ENCODE measurements at places on chromosomes 6 and 20. TPM values are rescaled to one million over a fixed set of nuclear protein-coding genes. Genes with fewer than 3 reads are reported as not detected.

GRCh38 chr20:61521687-61522420 is 269.8 kb downstream of the CDH4 start:
- no peaks in the 10 kb centered on the region for H3K4me1 ChIP-seq
- no peak overlapping the region for H3K27ac ChIP-seq
- no peaks in the 10 kb centered on the region for H3K27me3 ChIP-seq
- no peak for DNase-seq

DNA sequence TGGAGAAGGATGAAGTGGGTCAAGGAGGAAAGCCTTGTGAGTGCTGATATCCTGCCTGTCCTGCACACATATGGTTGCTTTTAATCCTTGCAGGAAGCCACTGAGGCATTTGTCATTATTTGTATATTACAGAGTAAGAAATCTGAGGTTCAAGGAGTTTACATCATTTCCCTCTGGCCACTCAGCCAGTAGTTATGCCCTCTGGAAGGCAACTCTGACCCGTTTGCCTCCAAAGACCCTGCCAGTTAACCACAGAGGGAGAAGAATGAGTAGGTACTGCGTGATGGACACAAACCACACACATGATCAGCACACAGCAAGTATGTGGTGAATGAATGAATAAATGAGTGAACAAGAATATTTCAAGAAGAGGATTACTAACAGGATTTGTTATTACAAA is 7.9 kb upstream of the FAM210B start:
- no peak overlapping the region for H3K4me3 ChIP-seq
- H3K36me3 ChIP-seq: no peaks in the 10 kb centered on the region
- H3K4me1 ChIP-seq: no peaks in the 10 kb centered on the region
- DNase-seq: no peak

GRCh38 chr20:47355489-47356219 is 845 bp downstream of the ZMYND8 start:
- peaks cover 99% of the 10 kb centered on the region for H3K4me1 ChIP-seq
- peak; percentile 40 for DNase-seq
- peak overlapping the region; percentile 90 for H3K27ac ChIP-seq
- peak overlapping the region; percentile 42 for H3K4me3 ChIP-seq
- H3K27me3 ChIP-seq: no peaks in the 10 kb centered on the region

GRCh38 chr6:119716668-119717270 is 367.2 kb upstream of the MAN1A1 start:
- no peaks in the 10 kb centered on the region for H3K27me3 ChIP-seq
- no peaks in the 10 kb centered on the region for H3K36me3 ChIP-seq
- peaks cover 14% of the 10 kb centered on the region for H3K4me1 ChIP-seq
- H3K27ac ChIP-seq: no peak overlapping the region
- H3K4me3 ChIP-seq: no peak overlapping the region

The SLC12A5 gene
- total RNA-seq: not detected

DNA sequence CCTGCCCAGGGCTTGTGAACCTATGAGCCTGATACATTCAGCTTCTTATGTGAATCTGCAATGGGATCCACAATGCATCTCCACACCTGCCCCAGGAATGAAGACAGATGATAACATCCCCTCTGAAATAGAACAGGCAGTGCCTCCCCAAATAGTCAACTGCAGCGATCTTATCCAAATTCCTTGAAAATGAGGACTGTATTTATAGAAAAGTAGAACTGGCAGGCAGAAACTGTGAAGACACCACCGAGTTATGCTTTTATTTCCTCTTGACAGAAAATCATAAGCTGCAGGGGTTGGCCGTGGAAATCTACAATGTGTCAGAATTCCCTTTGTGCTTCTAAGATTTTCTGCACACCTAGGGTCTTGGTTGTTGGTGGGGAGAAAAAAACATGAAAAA is 270.3 kb downstream of the TBC1D7 start:
- H3K36me3 ChIP-seq: no peaks in the 10 kb centered on the region
- DNase-seq: no peak
- no peak overlapping the region for H3K4me3 ChIP-seq

DNA sequence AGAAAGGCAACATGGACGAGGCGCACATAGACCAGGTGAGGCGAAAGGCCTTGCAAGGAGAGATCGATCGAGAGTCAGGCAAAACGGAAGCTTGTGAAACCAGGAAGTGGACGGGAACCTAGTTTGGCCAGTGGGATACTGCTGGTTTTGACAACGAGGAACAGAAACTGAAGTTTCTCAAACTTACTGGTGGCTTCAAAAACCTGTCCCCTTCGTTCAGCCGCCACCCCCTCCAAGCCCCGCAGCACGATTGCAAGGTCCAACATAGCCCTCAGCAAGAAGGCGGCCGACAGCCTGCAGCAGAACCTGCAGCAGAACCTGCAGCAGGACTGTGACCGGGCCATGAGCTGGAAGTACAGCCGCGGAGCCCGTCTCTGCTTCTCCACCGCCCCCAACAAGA is 238.0 kb downstream of the KHDC1L start:
- no peaks in the 10 kb centered on the region for H3K36me3 ChIP-seq
- no peak overlapping the region for H3K4me3 ChIP-seq
- DNase-seq: no peak
- no peaks in the 10 kb centered on the region for H3K27me3 ChIP-seq

DNA sequence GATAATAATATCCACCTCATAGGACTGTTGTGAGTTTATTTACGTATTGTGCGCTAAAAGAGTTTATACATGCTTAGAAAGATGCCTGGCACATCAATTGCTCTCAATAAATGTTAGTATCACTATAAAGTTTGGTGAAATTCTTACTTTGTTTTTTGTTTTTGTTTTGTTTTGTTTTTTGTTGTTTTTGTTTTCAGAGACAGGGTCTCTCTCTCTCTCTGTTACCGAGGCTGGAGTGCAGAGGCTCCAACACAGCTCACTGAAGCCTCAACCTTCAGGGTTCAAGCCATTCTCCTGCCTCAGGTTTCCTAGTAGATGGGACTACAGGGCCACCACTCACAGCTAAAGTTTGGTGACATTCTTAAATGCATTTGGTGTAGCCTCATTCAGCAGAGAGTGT is 32.2 kb upstream of the BTN3A2 start:
- H3K4me3 ChIP-seq: no peak overlapping the region
- H3K4me1 ChIP-seq: peaks cover 39% of the 10 kb centered on the region
- H3K36me3 ChIP-seq: no peaks in the 10 kb centered on the region

- no peaks in the 10 kb centered on the region for H3K36me3 ChIP-seq
- H3K4me1 ChIP-seq: no peaks in the 10 kb centered on the region
- H3K27me3 ChIP-seq: no peaks in the 10 kb centered on the region
- no peak overlapping the region for H3K4me3 ChIP-seq
- H3K27ac ChIP-seq: no peak overlapping the region
These were observed 668.7 kb upstream of the SLC35B3 start for GRCh38 chr6:9103876-9104521.

The MOCS1 gene
- 0.15 TPM for total RNA-seq

DNA sequence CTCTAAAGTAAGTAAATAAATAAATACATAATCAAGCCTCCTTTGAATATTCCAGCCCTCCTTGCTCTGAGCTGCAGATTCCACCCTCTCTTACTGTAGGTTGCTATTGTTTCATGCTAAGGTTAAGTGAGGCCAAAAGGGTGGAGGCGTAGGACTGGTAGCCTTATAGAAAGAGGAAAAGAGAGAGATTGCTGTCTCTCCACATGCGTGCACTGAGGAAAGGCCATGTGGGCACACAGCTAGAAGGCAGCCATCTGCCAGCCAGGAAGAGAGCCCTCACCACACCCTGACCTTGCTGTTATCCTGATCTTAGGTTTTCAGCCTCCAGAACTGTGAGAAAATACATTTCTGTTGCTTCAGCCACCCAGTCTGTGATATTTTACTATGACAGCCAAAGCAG is 87.4 kb upstream of the SHLD1 start:
- H3K4me3 ChIP-seq: no peak overlapping the region
- H3K4me1 ChIP-seq: peaks cover 44% of the 10 kb centered on the region
- H3K27me3 ChIP-seq: no peaks in the 10 kb centered on the region
- no peak overlapping the region for H3K27ac ChIP-seq

DNA sequence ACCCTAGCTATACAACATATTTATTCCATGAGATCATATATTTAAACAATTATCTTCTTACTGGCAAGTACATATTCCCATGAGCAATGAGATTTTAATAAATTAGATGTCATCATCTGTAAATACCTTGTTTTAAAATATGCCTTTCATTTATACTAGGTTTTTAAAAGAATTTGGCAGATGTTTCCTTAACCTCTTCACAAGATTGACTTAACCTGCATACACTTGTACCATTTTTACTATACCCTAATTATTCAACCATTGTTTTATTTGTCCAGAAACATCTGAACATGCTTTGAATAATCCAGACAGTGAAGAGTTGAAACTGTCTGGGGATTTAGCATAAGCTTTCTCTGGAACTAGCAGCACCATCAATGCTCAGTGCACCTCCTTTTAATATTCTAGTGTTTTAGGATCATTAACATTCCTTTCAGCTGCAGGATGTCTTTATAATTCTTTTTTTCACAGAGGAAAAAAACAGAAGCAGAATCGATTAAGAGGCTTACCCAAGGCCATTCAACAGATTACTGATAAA is 188.0 kb upstream of the TENT5A start:
- H3K4me3 ChIP-seq: no peak overlapping the region
- no peaks in the 10 kb centered on the region for H3K36me3 ChIP-seq
- H3K4me1 ChIP-seq: no peaks in the 10 kb centered on the region
- no peak overlapping the region for H3K27ac ChIP-seq

The FOXA2 gene
- not detected for total RNA-seq

- no peak overlapping the region for H3K4me3 ChIP-seq
- peaks cover 4% of the 10 kb centered on the region for H3K27me3 ChIP-seq
- no peak overlapping the region for H3K27ac ChIP-seq
- H3K36me3 ChIP-seq: no peaks in the 10 kb centered on the region
These were observed 139.9 kb downstream of the BMP7 start for GRCh38 chr20:57126481-57127092.

DNA sequence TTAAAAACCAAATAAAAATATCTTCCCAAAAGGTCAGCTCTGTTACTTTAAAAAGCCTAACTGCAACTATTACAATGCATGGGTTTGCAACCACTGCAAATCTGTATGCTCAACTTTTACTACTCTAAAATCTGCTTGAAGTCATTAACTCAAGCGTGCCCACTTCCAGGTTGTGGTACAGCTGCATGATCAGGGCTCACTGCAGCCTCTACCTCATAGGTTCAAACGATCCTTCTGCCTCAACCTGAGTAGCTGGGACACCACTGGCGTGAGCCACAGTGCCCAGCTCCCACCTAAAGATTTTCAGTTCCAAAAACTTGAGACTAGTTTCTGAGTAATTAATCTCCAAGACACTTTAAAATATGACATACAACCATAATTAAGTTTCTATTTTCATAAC is 8.2 kb downstream of the DIDO1 start:
- no peak overlapping the region for H3K27ac ChIP-seq
- H3K4me3 ChIP-seq: no peak overlapping the region
- H3K36me3 ChIP-seq: peaks cover 12% of the 10 kb centered on the region
- H3K4me1 ChIP-seq: peaks cover 67% of the 10 kb centered on the region
- DNase-seq: peak; percentile 43

GRCh38 chr20:7406671-7407070 is 533.6 kb downstream of the HAO1 start:
- H3K4me3 ChIP-seq: no peak overlapping the region
- DNase-seq: no peak
- H3K27me3 ChIP-seq: no peaks in the 10 kb centered on the region

DNA sequence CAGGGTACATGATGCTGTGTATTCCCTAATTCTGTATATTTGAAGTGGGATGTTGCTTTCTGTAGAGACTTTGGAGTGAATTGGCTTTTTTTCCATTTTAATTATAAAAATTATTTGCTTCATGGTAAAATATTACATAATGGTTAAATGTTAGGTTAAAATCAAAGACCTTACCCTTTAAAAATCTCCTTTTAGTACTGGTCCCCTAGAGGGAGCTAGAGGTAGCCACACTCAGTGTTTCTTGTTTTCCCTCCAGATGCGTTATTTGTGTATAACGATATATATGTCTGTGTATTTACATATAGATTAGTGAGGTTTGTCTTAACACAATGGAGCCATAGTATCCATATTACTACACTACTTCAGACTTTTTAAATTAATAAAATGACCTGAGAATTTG is 146.7 kb downstream of the PLCB4 start:
- H3K27ac ChIP-seq: no peak overlapping the region
- H3K36me3 ChIP-seq: no peaks in the 10 kb centered on the region
- DNase-seq: no peak
- no peaks in the 10 kb centered on the region for H3K27me3 ChIP-seq
- H3K4me3 ChIP-seq: no peak overlapping the region

The COL21A1 gene
- total RNA-seq: not detected

DNA sequence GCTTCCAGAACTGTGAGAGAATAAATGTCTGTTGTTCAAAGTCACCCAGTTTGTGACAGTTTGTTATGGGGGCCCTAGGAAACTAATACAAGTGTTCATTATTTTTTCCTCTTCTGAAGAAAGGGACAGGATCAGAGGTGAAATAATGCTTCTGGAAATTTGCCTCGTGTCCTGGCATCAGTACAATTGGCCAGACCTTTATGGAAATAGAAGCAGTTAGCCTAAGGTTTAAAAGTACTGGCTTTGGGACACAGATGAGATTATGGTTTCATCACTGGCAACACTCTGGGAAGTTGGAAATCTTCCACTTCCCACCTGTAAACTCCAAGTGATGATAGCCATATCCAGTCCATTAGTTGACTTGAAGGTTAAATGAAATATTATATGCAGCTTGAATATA is 88.7 kb downstream of the PLCB1 start:
- no peaks in the 10 kb centered on the region for H3K27me3 ChIP-seq
- H3K36me3 ChIP-seq: no peaks in the 10 kb centered on the region
- H3K4me3 ChIP-seq: no peak overlapping the region
- H3K4me1 ChIP-seq: no peaks in the 10 kb centered on the region
- no peak overlapping the region for H3K27ac ChIP-seq

The GHRH gene
- not detected for total RNA-seq

The SOX4 gene
- total RNA-seq: 5.4 TPM

The DACT2 gene
- total RNA-seq: not detected

DNA sequence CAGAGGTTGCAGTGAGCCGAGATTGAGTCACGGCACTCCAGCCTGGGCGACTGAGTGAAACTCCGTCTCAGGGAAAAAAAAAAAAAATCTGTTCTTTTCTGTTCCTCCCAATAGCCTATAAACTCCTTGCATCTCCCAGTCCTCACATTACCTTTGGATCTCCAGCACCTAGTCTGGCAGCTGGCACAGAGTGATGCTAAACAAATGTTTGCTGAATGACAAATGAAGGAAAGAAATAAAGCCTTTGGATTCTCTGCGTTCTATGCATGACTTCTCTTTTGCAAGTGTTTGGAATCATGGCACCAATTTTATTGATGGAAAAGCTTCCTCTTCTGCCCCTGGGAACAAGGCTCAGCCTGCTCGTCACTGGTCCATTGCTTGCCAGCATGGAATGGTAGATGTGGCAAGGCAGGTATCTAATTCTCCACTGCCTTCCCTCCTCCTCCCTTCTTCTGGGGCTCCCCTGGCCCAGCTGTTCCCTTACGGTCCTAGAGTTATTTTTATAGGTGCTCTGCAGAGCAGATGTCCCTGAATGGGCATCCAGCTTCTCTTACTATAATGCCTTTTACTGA is 53.6 kb upstream of the FYN start:
- H3K27me3 ChIP-seq: no peaks in the 10 kb centered on the region
- no peak for DNase-seq
- no peaks in the 10 kb centered on the region for H3K36me3 ChIP-seq
- H3K4me3 ChIP-seq: no peak overlapping the region

GRCh38 chr20:8744228-8744844 is 324.6 kb upstream of the PLCB4 start:
- no peaks in the 10 kb centered on the region for H3K4me1 ChIP-seq
- H3K36me3 ChIP-seq: no peaks in the 10 kb centered on the region
- no peak for DNase-seq
- no peak overlapping the region for H3K4me3 ChIP-seq
- H3K27ac ChIP-seq: no peak overlapping the region

- no peaks in the 10 kb centered on the region for H3K36me3 ChIP-seq
- peaks cover 45% of the 10 kb centered on the region for H3K27me3 ChIP-seq
- peaks cover 29% of the 10 kb centered on the region for H3K4me1 ChIP-seq
- DNase-seq: no peak
These were observed 580 bp downstream of the VEGFA start for GRCh38 chr6:43770372-43771209.

Data from B cell (primary cell).